GM03348 (cell line): ENCODE measurements at places on chromosomes 5 and 9.

- no peak for DNase-seq
Measured at GRCh38 chr9:96174371-96174770, 127.6 kb downstream of the HSD17B3 start.

- DNase-seq: no peak
Measured at GRCh38 chr5:3601061-3601710, 5.6 kb downstream of the IRX1 start.

DNA sequence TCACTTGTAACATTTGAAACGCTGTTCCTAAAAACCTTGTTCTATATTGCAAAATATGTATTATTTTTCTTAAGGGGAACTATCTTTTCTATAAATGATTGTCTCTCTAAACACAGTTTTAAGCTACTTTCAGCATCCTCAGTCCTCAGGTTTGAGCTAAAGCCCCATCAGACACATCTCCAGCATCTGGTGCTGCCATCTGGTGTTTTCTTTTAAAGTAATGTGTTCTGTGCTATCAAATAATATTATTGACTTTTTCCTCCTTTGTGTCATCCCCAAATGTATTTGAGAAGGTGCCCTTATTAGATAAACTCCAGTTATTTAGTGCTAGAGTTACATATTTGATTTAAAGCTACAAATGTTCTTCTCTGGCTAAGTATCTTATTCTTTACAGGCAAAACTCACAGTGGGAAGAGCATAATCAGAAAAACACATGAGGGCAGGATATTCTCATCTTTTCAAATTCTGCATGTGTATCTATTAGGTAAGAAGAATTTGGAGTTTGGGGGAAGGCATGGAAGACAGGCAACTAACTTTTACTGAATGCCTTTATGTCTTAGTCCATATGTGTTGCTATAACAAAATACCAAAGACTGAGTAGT lies 27.5 kb downstream of the ZNF474 start:
- peak; percentile 55 for DNase-seq

DNA sequence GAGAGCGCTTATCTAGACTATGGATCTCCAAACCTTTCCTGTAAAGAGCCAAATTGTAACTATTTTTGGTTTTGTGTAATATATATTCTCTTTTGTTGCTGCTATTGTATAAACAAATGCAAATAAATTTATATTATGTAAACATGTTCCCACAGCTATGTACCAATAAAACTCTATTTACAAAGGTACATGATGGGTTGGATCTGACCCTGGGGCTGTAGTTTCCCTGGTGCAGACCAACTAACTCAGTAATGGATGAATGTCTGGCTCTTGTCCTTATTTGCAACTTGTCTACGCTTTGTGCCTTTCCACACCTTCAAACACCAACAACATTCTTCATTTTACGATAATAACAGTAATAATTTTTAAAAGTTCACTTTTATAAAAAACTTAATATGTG lies 27.5 kb upstream of the SPINK14 start:
- no peak for DNase-seq

- no peak for DNase-seq
Measured at GRCh38 chr5:178386336-178386931, 153.8 kb upstream of the PHYKPL start.

- no peak for DNase-seq
Measured at GRCh38 chr9:93505541-93506132, 52.3 kb upstream of the FAM120AOS start.

DNA sequence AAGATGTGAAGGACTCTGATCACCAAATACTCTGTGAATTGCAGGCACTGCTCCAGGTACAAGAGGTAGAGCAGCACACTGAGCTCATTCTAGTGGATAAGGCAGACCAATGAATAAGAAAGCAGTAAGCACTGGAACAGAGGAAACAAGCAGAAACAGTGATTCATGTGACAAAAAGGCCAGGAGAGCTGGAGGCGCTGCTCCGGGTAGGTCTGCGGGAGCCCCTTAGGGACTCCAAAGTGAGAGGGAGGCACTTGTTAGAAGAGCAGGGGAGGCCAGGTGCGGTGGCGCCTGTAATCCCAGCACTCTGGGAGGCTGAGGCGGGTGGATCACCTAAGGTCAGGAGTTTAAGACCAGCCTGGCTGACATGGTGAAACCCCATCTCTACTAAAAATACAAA lies 231.6 kb upstream of the NFIL3 start:
- no peak for DNase-seq

GRCh38 chr5:160869989-160870521 lies 18.0 kb upstream of the ATP10B start:
- no peak for DNase-seq

DNA sequence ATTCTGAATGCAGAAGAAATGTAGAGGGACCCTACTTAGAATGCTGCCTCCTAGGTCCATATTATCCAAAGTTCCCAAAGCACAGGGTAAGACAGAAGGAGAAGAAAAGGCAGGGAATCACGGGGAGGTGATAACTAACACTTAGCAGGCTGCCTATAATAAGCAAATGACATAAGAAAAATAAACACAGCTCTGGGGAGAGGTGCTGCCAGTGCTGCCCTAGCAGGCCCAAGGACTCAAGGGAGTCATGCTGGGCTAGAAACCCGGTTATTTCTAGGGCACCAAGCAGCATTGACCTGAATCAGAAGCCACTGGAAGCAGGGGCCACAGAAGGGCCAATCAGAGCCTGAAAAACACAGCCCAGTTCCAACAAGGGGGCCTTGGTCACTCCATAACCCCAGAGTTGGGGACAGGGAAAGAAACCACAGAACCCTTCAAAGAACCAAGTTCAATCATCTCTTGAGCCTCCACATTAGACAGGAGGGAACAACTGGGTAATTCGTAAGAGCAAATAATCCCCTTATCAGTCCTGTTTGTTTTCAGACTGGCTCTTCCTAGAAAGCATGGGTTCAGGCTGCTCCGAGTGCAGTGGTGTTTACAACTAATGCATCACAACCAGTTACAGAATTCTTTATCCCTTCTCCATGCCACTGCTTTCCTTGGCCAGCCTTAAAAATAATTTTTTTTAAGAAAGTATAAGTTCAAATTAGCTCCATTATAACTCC lies 24.0 kb downstream of the NRG2 start:
- no peak for DNase-seq

- DNase-seq: peak; percentile 30
Measured at GRCh38 chr9:73050065-73050816, 97.4 kb upstream of the ALDH1A1 start.

DNA sequence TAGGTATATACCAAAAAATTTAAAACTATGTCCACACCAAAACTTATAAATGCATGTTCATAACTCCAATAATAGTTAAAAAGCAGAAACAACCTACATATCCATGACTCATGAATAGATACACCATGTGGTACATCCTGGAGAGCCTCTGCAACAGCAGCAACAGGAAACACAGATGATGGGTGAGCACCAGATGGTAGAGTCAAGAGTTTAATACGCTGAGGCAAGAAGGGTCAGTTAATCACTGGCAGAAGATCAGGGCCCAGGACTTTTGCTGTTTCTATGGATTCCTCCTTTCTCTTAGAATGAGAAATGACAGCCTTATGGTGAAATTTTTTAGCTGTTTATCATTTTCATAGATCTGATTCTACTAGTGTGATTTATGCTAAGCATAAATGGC lies 351.8 kb upstream of the ADAMTSL1 start:
- DNase-seq: peak; percentile 17

GRCh38 chr9:136312436-136312835 lies 8.5 kb upstream of the CCDC187 start:
- peak; percentile 91 for DNase-seq

- DNase-seq: no peak
Measured at GRCh38 chr5:128290152-128290858, 206.7 kb downstream of the SLC12A2 start.

DNA sequence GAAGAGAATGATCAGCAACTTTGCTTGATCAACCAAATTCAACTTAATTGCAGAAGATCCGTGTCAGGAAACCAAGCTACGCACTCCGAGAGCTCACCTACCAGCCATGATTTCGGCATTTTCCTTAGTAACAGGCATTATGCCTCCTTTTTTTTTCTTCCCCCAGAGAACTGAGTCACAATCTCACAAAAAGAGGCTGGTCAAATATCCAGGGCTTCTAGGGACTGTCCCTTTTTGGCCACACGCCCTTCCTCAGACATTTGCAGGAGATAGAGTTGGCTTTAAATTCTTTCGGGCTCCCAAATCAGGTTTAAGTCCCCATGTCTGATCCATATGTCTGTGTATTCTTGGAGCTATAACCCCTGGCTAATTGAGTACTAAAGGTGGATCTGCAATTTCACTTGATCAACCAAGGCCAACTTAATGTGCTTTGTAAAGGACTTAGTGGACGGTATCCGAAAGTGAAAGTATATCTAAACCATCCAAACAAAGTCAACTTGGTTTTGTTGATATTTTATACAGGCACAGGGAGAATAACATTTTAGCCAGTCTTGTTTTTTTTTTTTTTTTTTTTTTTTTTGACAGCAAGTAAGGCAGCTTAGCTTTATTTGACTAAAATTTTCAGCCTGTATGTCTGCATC lies 100.8 kb upstream of the TBCA start:
- no peak for DNase-seq

- no peak for DNase-seq
Measured at GRCh38 chr9:130768265-130768664, 66.8 kb upstream of the ABL1 start.

- DNase-seq: no peak
Measured at GRCh38 chr5:72160959-72161358, 53.7 kb downstream of the MAP1B start.
